ENCODE measurements at places on chromosomes 3 and 15.

- DNase-seq: no peak
These were observed 40.3 kb downstream of the CTNNB1 start for GRCh38 chr3:41239587-41239986.

DNA sequence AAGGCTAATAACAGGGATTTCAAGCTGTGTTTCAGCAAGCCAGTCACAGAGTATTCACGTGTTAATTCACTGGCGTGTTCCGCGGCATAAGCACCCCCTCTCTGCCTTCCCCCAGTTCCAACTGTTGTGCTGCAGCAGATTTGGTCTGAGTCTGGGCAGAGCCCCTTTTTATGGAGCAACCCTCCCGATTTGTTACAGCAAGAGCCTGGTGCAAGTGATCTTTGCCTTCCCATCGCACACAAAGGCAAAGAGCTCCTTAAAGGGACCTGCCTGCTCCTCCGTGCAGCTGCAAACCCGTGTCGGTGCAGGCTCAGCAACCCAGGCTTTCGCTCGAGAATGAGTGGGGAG is 170.5 kb downstream of the KCNAB1 start:
- DNase-seq: no peak

DNA sequence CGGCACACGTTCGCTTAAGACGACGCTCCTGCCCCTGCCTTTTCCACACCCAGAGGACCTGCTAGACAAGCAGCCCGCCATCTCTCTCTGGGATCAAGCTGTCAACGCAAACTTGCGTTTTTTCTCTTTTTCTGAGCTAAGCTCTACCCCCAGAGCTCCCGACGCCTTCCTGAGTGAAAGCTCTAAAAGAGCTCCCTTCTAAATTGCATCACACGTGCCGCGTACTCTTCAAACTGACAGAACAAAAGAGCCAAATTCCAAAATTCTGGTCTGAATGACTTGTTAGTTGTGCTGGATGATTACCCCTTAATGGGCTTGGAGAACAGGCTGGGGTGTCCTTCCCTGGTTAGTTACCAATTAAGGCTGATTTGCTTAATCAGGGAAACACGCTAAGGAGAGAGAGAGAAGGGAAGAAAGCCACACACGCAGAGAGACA is 81.2 kb downstream of the MDFIC2 start:
- no peak for DNase-seq

- DNase-seq: no peak
These were observed 194.2 kb downstream of the EBLN2 start for GRCh38 chr3:73255609-73256029.

GRCh38 chr15:29571792-29572431 is 250.4 kb downstream of the TJP1 start:
- no peak for DNase-seq

GRCh38 chr15:81088470-81089013 is 45.5 kb upstream of the CFAP161 start:
- DNase-seq: no peak

- DNase-seq: no peak
These were observed 107.5 kb downstream of the CHCHD6 start for GRCh38 chr3:126811530-126811929.

- DNase-seq: no peak
These were observed 95.0 kb upstream of the CGNL1 start for GRCh38 chr15:57281321-57281720.

DNA sequence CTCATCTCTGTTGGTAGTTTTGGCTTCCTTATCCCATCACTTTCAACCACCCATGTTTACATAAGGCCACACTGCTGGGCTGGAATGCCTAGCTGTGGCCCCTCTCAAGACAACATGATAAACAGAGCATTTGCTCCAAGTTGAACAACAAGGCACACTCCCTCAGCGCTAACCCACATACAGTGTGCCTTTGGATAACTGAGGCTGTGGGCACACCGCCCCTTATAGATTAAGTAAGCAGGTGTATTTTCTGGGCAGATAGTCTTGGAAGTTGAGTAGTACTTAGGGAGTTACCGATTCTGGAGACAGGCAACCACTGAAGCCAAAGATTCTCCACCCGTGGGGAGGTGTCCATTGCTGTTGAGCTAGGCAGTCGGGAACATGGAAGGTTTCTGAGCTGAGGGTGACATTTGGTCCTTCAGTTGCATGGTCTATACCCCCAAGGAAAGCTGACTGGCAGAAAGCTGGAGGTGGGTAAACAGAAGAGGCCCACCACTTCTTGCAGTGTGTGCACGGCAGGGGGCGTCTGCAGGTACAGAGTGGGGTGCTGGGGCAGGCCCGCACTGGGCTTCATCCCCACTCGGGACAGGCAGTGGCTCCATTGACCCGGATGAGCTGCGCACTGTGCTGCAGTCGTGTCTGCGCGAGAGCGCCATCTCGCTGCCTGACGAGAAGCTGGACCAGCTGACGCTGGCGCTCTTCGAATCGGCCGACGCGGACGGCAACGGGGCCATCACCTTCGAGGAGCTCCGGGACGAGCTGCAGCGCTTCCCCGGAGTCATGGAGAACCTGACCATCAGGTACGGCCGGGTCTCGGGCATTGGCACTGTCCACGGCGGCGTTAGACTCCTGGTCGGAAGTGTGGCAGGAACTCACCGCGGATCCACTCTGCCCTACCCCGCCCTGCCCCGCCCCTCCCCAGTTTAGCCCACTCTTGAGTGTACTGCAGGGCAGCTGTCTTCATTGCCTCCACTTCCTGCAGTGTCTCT is 16.8 kb downstream of the NOX5 start:
- DNase-seq: no peak

- no peak for DNase-seq
These were observed 753.3 kb upstream of the ROBO1 start for GRCh38 chr3:80521081-80521480.

GRCh38 chr3:196149831-196150301 is 61.3 kb downstream of the ZDHHC19 start:
- no peak for DNase-seq

- no peak for DNase-seq
These were observed 20.3 kb downstream of the GYG1 start for GRCh38 chr3:149011676-149012075.

DNA sequence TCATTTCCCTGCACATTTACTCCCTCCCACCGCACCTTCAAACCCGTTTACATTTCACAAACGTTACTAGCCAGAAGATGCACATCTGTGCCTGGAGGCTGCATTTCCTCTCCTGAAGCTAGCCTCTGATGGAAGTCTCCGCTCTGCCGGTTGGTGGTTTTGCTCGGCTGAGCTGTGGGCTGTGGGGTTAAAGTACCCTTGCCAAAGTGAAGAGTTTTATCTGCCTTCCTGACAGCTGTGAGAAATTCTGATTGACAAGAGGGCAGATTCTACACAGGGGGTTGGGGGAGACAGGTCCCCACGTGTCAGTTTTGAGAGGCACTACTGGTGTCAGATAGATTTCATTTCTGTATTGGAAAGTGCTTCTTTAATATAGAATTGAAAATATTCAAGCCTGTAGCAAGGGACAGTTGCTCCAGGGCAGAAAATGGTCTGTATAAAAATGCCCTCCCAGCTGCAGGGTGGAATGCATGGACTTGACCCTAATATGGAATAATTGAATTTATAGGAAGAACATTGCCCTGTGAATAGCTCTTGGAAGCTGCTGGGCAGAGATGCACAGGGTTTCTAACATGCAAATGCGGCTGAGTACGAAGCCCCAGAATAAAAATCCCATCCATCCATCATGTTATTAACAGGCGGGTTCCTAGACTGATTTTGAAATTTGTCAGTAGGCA is 201.1 kb upstream of the RGMA start:
- no peak for DNase-seq

- peak; percentile 17 for DNase-seq
These were observed 99.3 kb downstream of the LRRK1 start for GRCh38 chr15:101018450-101018849.

DNA sequence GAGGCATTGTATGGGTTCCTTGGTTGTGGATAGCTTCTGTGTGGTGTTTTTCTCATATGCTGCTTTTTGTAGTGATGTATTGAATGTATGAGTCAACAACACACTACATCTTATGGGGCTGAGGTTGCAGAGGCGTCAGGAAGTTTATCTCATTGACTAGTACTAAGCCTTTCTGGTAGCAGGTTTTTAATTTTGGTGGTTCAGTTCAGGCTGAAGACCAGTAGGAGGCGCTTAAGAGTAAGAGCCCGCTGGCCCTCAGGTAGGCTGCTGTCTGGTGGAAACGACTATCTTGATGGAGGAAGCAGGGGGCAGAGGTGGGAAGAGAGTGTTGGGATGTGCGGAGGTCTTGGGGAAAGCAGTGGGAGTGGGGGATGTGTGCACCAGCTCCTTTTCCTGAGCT is 62.4 kb downstream of the RTP4 start:
- DNase-seq: no peak

- no peak for DNase-seq
These were observed 62.5 kb downstream of the CDAN1 start for GRCh38 chr15:42674472-42674871.

DNA sequence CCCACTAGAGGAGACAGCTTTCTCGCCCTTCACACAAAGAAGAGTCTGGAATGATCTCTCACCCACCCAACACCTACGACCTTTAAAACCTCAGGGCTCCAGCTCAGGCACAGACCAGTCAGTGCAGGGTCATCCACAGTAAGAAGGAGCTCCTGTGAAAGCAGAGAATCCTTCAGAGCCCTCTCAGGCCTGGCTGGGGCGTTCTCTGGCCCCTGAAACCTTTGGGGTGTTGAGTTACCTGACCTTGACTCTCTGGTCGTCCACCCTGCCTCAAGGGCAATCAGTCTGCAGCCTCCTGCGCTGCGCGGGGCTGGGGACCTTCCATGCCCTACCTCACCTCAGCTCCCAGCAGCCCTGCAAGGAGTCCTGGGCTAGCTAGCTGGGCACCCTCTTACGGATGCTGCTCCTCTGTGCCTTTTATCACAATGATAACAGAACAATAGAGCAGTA is 106.2 kb downstream of the ADCY5 start:
- DNase-seq: peak; percentile 12

DNA sequence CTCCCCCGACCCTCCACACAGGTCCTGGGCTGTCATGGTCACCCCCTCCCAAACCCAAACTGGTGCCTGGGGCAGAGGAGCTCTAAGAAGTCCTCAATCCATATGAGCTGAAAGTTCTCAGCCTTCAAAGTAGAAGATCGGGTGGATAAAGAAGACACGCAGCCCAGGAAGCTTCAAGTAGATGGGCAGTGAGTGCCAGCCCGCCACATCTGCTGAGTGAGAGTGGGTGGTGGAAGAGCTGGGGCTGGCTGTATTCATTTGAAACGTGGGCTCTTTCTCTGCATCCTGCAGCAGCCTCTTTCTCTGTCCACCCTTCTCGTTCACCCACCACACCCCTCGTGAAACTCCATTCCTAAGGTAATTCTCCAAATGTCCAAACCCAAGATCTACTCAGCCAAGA is 363.8 kb upstream of the ICE2 start:
- DNase-seq: no peak

DNA sequence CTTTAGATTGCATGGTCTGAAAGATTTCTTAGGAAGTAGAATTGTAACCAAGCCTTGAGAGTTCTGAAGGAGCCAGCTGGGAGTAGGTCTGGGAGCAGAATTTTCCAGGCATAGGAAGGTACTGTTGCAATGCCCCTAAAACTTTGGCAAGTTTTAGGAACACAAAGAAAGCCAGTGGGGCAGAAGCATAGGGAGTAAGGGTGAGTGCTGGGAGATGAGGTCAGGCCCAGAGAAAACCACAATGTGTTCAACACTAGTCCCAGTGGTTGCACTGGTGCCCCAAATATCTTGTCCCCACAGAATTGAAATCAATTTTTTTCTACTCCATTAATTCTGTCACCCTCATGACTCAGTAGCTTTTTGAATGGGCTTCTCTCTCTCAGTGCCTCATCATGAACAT is 120.7 kb upstream of the GALNT15 start:
- DNase-seq: no peak

- no peak for DNase-seq
These were observed 135.5 kb downstream of the STT3B start for GRCh38 chr3:31668242-31668641.

- no peak for DNase-seq
These were observed 46.1 kb downstream of the EFCAB12 start for GRCh38 chr3:129382366-129382765.

- DNase-seq: no peak
These were observed 296.7 kb downstream of the PLCL2 start for GRCh38 chr3:17181413-17181907.

DNA sequence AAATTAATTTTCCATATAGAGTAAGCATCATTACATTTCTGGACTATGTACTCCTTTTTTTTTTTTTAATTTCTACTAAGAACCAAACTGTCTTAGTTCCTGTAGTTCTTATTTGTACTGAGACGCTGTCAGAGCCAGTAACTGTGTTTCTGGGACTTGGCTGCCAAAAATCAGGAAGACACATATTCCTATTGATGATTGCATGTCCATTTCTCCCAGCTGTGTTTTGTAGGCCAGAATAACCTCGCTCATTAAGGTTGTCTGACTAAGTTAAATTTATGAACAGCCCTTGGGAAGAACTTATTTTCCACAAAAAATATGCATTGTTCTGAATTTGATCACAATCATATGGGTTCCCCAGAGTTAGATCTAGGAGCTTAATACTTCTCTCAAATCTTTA is 29.5 kb downstream of the PLSCR5 start:
- DNase-seq: no peak

- DNase-seq: no peak
These were observed 47.2 kb upstream of the ATP2B2 start for GRCh38 chr3:10552631-10552943.

- DNase-seq: no peak
These were observed 748.7 kb upstream of the CFAP20DC start for GRCh38 chr3:59798372-59799086.

- no peak for DNase-seq
These were observed 116.9 kb upstream of the ARPP21 start for GRCh38 chr3:35522450-35522849.

Measured in left hindlimb (tissue), 1 donor.